ENCODE measurements at places on chromosomes 6 and 20.

DNA sequence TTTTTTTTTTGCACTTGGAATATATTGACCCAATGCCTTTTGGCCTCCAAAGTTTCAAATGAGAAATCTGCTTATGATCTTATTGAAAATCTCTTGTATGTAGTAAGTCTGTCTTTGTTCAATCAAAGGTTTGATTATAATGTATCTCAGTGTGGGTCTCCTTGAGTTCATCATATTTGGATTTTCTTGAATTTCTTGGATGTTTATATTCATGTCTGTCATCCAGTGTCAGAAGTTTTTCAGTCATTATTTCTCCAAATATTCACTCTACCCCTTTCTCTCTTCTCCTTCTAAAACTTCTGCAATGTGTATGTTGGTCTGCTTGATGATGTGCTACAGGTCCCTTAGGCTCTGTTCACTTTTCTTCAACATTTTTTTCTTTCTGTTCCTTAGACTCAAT, 95.9 kb upstream of the PTPRK start:
- DNase-seq = no peak

- no peak for DNase-seq
These were observed 28.3 kb upstream of the BCLAF1 start for GRCh38 chr6:136317971-136318370.

DNA sequence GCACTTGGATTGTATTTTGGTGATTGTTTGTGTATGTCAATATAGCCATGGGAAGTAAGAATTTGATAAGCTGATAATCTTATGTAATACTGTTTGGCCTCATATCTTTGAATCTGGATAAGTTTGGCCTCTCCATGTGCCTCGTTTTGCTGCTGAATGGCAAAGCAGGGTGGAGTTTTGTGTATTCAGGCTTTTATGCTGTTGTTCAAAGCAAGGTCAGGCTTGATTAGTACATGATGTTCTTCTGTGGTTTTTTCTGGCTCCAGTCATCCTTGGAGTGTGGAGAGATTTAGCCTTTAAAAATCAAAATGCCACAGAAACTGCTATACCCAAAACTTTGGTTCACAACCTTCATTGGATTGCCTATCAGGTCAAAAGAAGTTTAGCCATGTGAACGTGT, 728.9 kb upstream of the GJE1 start:
- DNase-seq = no peak

GRCh38 chr6:25410102-25410501, 130.9 kb downstream of the CARMIL1 start:
- DNase-seq = no peak

DNA sequence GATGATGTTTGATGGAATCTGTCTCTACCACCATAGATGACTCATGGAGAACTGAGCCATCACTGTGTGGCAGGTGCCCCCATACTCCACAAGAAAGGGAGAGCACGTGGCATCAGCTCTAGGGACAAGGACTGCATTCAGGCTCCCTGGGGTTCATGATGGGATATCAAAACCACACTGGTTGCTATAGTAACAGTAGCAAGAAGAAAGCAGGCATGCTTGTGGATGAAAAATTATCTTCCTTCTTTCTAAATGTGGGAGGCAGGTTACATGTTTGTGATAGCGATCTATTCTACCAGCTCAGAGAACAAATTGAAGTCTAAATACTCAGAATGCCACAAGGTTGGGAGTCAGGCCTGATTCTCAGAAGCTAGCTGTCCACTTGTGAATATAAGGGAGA, 224.2 kb downstream of the ARHGAP18 start:
- no peak for DNase-seq

GRCh38 chr6:125753218-125753936, 3.9 kb downstream of the HEY2 start:
- no peak for DNase-seq

GRCh38 chr20:15922556-15922955, 650.7 kb downstream of the KIF16B start:
- DNase-seq = no peak

- no peak for DNase-seq
These were observed 10.4 kb downstream of the LOC128125822 start for GRCh38 chr6:63582579-63583231.

DNA sequence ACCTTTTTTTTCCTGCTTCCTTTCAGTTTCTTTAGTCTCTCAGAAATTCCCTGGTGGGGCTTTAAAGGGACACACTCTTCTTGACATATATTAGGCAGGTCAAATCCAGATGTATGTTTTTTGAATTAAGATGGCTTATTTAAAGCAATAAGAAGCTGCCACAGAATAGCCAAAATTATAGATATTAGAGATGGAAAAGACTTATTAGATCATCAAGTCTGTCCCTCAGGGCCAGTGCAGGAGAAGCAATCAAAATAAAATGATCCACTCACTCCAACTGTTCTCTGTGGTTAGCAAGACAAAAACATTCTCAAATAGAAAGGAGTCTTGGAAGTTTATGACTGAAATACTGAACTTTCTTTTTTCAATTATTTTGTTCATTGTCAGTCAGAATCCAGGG, 462.8 kb downstream of the CDC5L start:
- DNase-seq = no peak

DNA sequence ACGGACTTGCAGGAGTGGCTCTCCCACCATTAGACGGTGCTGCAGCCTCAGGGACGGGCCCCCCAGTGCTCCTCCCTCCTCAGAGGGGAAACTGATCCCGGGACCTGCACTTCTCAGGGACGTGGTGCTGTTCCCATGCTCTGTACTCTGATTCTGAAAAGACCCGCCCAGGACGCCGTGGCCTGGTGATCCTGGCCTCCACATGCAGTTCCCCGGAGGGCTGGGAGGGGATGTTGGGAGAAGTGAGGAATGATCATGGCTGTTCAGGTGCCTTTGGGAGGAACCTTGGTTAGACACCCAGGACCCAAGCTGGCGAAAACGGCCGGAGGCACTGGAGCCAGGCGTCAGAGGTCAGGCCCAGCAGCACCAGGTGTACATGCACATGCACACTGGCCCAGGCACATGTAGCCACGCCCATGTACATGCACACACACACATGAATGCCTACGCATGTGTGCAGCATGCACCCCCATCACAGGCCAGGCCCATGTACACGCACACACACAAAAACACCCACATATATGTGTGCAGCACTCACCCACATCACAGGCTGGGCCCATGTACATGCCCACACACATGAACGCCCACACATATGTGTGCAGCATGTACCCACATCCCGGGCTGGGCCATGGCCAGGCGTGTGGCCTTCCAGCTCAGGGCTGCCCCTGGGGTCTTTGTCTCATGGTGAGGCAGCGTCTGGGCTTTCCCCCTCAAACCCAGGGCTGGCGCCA, 52.6 kb upstream of the DACT2 start:
- DNase-seq = no peak

- DNase-seq = no peak
These were observed 112.6 kb downstream of the FRK start for GRCh38 chr6:115947966-115948541.

- DNase-seq = no peak
These were observed 69.1 kb upstream of the PBOV1 start for GRCh38 chr6:138287144-138287955.
